ENCODE measurements at places on chromosomes 2 and 18.

GRCh38 chr2:108986916-108987510 is 2.0 kb downstream of the EDAR start:
- peak; percentile 46 for DNase-seq

DNA sequence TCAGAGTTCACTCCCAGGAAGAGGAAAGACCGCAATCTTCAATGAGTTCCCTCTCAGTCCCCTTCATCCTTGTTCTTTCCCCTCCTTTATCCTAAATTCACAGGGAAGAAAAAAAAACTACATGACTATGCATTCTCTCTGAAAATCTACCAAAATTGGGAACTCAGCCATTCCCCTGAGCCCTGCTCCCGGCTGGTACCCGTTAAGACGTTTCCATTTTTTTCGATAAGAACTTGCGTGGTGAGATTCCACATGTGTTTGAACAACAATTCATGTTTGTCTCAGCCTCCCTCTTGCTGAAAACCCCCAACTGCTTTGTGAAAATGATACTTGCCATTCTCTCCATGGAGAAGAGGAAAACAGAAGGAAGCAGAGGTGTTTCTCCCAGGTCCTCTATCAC is 318.7 kb upstream of the ID2 start:
- no peak for DNase-seq

DNA sequence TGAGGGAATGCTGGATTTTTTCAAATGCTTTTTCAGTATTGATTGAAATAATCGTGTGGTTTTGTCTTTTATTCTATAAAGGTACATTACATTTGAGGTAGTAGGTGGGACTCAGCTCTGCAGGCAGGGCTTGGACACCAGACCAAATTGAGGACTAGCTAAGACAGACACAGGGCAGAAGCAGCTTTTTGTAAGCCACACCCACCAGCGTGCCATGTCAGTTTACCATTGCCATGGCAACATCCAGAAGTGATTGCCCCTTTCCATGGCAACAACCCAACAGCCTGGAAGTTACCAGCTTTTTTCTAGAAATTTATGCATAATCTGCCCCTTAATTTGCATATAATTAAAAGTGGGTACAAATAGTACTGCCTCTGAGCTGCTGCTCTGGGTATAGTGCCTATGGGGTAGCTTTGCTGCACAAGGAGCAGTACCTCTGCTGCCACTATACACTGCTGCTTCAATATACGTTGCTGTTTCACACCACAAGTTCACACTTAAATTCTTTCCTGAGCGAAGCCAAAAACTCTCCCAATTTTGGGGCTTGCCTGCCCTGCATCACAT is 23.6 kb upstream of the VWA3B start:
- no peak for DNase-seq

- DNase-seq = no peak
Observed at GRCh38 chr2:226755631-226756030, 44.0 kb downstream of the IRS1 start.

GRCh38 chr18:5457462-5457957 is 86.3 kb downstream of the EPB41L3 start:
- DNase-seq = peak; percentile 5

- DNase-seq = peak; percentile 69
Observed at GRCh38 chr2:16665748-16666448, at the start of gene CYRIA. CYRIA (minus strand) TSS chr2:16665834; CDS start chr2:16588119, 77,715 bp downstream.

DNA sequence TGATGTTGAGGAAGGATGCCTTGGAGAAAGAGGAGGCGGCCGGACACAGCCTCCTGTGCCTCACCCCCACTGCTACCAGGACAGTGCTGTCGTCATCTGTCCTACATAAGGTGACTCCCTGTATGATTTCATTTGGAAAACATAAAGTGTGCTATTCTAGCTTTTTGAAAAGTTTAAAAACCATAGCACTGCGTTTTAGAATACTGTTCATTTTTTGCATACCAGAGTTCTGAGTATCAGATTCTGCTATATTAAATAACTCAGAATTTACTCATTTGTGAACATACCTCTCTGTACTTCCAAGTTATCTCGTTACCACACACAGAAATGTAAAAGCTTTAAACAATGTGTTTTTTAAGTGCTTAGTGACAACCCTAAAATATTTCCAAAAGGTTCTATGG is 302.9 kb downstream of the LRRTM1 start:
- no peak for DNase-seq

DNA sequence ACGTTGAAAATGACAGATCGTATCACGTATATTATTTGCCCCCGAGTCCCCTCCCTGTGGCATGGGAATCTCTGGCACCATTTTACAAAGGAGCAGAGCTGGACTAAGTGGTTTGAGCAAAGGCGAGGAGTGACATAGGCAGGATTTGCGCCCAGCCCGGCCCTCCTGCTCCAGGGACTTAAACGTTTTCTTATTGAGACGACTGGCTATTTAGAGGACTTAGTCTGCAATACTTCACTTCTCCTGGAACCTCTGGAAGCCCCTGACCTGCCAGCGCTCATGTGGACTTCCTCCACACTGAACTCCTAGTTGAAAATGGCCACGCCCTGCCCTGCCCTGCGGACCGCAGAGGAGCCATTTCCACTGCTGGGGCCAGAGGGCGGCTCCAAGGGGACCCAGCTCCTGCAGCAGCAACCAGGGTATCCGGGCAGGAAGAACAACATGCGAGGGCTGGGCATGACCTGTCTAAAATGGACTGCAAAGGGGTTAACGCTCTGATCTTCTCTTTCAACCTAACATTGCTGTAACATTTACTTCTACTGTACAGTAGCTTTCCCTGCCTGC is 690.7 kb downstream of the LRP1B start:
- DNase-seq = no peak

DNA sequence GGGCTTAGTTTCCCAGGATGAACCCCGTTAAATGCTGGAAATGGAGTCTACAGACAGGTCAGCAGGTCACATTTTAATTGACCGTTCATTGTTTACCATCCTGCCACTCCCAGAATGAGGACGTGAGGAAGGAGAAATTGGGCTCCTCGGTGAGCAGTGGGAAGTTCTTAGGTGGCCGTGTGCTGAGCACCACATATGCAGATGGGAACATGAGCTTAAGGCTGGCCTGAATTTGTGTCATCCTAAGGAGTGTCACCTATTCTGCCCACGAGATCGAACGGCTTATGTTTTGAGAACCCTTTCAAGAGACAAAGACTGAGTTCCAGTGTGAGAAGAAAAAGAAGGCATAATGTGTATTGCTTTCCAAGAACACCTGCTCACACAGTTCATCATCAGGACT is 234.4 kb upstream of the PXDN start:
- no peak for DNase-seq

- peak; percentile 64 for DNase-seq
Observed at GRCh38 chr18:79944126-79944731, 7.2 kb downstream of the SLC66A2 start.

GRCh38 chr2:96100893-96101304 is 15.5 kb downstream of the ADRA2B start:
- no peak for DNase-seq

DNA sequence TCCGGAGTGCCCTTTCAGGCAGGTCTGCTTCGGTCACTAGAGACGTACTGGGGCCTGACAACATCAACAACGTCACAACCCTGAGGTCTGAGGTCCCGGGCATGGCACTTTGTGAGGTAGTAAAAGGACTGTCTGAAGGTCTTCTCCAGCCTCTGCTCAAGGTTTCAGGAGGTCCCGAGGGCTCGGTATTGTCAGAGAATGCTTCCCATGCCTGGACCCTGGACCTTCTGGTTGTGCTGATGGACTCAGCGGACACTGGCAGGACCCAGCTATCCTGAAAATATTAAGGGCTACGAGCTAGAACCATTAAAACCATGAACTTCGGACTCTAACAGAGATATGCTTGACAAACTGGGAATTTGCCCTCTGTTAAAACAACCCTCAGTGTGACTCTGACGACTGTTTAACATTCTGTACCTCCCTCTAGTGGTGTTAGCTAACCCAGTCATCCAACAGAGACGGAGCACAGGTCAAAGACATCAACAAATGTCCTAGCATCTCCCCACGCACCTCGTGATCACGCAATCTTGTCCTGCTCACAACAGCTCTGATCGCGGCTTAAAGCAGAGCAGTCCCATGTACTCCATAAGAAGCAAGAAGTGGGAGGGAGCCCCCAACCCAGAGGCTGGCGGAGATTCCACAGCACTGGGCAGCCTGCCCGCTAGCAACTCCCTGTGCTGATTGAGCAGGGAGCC is 96.5 kb downstream of the CCDC93 start:
- no peak for DNase-seq

DNA sequence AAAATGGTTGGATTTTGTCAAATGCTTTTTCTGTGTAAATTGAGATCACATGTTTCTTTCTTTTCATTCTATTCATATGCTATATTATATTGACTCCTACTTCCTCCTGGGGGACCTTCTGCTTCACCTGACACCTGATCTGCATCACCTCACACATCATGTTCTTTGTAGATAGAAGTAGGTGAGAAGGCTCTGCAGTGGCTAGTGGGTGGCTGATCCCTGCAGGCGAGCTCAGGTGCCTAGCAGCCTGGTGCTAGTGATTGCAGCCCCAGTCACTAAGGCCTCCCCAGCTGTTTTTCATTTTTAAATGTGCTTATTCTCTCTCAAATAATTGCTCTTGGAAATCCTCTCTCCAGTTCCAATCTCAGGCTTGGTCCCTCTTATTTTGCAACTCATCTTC is 33.6 kb downstream of the MC4R start:
- no peak for DNase-seq

- peak; percentile 49 for DNase-seq
Observed at GRCh38 chr2:11073251-11073650, 82.0 kb upstream of the SLC66A3 start.

GRCh38 chr2:226118471-226119429 is 680.9 kb downstream of the IRS1 start:
- DNase-seq = no peak

DNA sequence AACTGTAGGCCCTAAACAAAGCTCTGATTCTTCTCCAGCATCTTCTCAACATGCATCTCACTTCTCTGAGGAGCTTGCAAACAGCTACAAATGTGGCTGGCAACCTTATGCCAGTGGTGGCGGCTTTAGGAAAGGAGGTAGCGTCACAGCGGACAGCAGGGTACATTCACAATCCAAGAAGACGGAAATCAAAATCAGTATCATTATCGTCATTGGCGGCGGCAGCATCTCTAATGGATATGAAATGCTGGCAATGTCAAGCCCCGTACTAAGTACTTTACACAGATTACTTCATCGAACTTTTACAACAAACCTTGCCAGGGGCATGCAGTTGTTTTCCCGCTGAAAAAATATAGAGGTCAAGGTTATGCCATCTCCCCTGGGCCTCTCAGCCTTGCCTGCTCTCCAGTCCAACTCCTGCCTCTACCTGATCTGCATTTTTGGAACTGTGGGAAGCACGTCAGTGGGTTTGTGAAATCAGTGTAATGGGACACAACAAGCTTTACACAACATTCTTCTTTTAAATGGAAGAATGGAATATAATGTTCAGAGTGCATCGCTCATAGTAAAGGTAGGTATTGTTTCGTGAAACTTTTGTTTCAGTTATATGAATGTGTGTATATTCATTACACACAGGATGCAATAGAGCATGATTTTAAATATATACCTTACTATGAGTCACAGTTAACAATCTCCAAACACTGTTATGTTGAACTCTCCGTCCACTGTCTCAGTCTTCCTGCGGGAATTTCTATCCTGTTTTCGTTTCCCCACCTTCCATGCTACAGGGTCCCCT is 152.9 kb downstream of the TTC32 start:
- DNase-seq = no peak

DNA sequence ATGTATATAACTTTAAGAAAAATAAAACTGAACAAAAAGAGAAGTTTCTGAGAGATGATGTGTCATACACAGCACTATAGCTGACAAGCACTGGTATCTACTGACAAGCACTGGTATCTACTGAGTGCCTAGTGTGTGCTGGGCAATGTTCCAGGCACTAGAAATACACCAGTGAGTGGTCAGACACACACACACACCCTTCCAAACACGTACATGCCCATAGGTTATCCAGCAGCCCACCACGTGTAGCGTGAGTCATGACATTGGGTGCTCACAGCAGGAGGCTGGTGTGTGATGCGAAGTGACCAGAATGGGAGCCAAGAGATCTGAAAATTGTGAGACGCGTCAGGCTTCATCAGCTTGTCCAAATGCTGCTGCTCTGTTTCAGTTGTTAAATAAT is 12.2 kb upstream of the GNAL start:
- no peak for DNase-seq

- DNase-seq = no peak
Observed at GRCh38 chr2:42474765-42475454, 18.9 kb downstream of the KCNG3 start.

DNA sequence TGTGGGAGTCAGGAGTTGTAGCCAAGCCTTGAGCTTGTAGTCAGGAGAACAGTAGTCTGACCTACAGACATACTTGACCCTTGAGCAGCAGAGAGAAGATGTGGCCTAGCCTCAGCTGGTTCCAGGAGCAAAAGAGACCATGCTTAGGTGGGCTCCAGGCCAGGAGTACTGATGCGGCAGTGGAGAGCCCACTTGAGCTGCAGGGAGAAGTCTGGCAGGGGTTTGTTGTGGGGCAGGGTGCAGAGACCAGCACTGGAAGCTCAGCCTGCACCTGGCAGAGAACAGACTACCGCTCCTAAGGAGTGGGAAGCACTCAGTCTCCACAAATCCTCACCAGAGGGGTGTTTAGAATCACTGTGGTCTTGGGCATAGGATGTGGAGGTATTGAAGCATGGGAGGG is 197.9 kb downstream of the TPGS2 start:
- DNase-seq = no peak

DNA sequence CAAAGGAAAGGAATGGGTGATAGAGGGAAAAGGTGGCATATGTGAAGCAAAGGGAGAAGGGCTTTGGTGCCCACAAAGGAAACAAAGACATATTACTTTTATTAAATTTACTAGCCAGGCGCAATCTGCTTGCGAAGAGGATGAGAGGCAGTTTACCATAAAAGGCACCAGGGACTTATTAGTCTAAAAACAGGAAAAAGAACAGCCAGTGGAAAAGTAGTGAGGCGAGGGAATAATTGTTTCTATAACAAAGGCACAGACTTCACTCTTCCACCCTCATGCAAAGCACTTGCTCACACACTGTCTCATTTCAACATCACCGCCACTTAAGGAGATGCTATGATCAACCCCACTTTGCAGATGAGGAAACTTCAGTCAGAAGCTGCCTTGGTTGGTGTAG is 210.5 kb downstream of the ALPK2 start:
- DNase-seq = no peak

GRCh38 chr2:71460595-71461303 is 7.4 kb downstream of the DYSF start:
- DNase-seq = no peak

DNA sequence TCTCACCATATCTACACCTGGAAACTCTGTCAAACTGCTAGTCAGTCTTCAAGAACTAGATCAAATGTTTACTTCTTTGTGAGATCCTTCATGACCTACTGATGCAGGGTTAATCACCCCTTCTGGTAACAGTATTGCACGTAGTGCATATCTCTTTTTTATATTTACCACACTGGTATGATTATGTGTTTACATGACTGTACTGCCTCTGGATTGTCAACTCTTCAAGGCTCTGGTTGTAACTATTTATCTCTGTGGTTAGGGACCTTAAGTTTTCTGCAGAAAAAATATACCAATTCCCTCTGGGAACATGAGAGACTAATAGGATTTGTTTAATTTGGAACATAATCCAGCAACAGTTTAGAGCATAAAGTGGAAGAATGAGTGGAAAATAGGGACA is 135.5 kb downstream of the PDE1A start:
- DNase-seq = no peak

GRCh38 chr2:222844323-222844722 is 16.5 kb upstream of the ACSL3 start:
- DNase-seq = no peak

Data from activated T-cell treated with anti-CD3 and anti-CD28 coated beads, Interleukin-2, amount 50 U/mL, for 72 hours (primary cell).